ENCODE measurements at places on chromosomes 16 and 17.

DNA sequence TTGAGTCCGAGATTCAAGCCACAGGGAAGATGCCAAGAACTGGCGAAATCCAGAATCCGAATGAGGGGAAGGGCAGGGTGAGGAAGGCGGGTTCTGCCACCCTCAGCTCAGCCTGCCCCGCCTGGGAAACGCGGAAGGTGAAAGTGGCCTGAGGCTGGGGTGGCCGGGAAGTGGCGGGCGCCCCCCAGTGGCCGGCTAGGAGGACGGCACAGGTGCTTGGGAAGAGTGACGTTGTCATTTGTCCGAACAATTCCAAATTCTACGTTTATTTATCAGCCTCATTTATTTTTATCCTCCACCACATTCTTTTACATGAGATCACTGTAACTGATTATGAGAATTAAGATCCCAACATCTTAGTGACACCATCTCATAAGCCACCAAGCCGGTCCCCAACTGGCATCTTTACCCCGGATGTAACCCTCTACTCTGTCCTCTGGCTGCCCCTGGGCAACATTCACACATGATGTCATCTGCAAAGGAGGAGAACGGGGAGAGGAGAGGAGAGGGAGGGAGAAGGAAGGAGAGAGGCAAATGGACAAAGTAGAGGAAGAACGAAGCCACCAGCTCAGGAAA, 21.3 kb downstream of the SRCIN1 start:
- DNase-seq: peak; percentile 64

DNA sequence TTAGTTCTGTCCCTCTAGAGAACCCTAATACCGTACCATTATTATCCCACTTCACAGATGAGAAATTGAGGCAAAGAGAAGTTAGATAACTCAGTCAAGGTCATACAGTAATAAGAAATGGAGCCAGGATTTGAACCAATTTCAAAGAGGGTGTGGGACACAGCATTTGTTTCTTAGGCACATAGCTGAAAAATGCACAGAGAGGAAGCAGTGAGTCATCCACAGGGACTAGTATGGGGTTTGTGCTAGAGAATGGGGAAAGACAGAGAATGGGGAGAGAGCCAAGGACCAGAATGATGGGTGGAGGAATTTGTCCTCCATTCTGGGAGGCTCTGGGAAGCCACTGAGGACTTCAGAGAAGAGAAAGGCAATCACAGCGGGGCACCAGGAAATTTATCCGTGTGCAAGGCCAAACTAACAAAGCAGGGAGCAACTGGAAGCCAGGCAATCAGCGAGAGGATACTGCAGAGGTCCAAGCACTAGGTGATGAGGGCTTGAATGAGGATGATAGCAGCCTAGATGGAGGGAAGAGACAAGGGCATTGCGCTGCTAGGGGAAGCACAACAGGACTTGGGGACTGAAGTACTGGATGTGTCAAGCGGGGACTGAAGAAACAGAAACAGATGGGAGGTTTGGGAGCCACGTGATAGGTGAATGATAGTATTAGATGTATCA, 78.1 kb upstream of the ZFHX3 start:
- peak; percentile 64 for DNase-seq

DNA sequence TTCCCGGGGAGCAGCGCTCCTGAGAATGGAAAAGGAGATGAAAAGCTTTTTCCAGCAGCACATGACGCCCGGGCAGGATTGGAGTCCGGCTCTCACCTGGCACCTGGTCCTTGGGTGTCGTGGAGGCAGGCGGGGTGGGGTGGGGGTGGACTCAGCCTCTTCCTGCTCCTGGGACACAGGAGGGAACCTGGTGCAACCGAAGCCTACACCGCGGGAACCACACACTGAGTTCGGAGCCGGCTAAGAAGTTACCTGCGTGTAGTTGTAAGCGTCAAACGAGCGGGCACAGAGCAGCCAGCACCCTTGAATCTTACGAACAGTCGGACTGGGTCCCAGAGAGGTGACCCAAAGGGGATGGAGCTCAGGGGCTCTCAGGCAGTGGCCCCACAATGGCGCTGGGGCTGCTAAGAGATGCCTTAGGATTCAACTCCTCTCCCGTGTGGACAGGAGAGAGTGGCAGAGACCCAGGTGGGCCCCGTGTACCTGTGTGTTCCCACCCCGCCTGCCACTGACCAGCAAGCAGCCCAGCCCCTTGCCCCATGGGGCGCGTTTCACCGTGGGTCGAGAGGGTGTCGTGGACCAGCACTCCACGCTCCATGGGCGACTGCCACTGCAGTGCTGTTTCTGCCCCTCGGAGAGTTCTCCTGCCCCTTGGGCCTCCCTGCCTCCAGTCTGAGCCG, 105.8 kb upstream of the METRNL start:
- DNase-seq: no peak

DNA sequence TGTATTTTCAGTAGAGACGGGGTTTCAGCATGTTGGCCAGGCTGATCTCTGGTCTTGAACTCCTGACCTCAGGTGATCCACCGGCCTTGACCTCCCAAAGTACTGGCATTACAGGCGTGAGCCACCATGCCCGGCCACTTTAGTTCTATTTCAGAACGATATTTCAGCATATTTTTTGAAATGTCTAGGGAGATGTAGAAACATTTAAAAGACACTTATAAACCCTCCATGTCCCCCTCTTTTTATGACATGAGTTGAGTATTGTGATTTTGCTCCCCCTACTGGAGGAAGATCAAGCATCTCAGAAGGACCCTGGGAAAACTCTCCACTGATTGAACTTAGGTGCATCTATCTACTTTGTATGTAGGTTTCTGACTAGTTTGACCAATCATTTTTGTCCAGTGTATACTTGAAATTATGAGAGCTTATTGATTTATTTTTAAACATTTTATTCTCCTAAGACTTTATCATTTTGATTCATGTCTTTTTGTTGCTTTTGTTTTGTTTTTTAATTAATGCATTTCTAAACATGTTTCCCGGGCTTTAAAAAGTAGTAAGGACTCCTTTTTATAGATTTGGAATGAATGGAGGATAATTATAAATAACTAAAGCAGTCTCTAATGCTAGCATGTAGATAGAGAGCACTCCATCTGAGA, 105.1 kb downstream of the CHD9 start:
- DNase-seq: no peak

DNA sequence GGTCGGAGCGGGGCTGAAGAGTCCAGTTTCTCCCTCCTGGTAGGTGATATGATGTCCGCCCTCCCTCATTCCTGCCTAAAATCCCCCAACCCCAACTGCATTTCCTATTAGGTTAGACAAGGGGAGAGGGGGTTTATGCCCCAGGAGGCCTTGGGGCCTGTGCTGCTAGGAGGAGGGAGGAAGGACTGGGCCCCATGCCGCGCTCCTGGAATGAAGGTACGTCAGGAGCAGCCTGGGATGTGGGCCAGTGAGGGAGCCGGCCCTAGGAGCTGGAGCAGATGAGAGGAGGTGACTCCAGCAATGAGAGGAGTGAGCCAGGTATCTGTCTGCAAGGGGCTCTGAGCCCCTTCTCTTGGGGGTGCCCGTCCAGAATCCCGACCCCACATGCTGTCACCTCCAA, 46.9 kb upstream of the CDC42EP4 start:
- DNase-seq: no peak

All from NCI-H226 (cell line).